ENCODE measurements at places on chromosomes 1 and 21.
A peak's percentile ranks its signal among the peaks of the same experiment; 100 is the strongest.

GRCh38 chr1:239056940-239057339 lies 329.4 kb upstream of the CHRM3 start:
- no peak for DNase-seq

GRCh38 chr1:166908942-166909341 lies 32.9 kb upstream of the TADA1 start:
- peak; percentile 66 for DNase-seq

DNA sequence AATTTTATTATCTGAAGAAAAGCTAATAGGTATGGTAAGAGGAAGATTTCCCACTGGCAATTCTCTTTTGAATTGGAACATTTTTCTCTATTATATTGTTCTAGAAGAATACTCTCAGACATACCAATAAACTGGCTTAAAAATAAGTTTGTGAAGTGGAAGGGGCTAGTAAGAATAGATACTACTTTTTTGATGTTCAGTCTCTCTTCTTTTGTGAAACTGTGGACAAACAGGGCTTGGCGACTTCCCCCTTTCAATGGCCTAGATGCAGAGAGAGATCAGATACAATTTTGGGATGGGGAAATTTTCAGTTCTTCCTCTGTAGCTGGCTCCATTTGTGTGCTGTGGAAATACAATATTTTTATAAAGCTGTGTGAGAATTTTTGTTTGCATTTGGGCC lies 2.5 kb downstream of the PBX1 start:
- DNase-seq = no peak

- DNase-seq = no peak
These were observed 117.6 kb downstream of the PTGER3 start for GRCh38 chr1:70930062-70930461.

- no peak for DNase-seq
These were observed 66.1 kb upstream of the RPL11 start for GRCh38 chr1:23625459-23625858.

DNA sequence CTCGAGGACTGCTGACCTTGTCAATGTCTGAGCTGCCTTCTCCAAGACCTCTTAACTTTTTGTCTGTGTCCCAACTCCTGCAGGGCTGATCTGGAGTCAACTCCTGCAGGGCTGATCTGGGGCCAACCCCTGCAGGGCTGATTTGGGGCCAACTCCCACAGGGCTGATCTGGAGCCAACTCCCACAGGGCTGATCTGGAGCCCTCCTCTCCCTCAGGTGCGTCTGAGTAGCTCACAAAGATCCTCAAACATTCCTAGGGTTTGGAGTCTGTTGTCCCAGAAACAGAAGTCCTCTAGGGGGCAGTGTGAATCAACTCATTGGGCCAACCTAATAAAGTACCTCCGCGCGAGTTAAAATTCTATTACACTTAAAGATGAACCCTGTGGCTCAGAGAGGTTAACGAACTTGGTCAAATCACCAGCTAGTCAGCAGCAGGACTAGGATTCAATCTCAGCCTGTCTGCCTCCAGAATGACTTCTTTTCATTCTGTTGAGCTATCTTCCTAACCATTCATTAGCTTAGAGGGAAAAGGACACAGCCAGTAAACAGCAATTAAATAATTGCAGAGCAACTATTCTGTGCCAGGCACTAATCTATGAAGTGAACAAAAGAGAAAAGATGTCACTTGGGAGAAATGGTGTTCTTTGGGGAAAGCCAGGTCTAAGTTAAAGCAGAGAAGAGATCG lies 17.2 kb upstream of the RLF start:
- DNase-seq = peak; percentile 68

GRCh38 chr1:116097626-116098025 lies 13.6 kb upstream of the MAB21L3 start:
- no peak for DNase-seq

- no peak for DNase-seq
These were observed 16.4 kb downstream of the HTR1D start for GRCh38 chr1:23200883-23201282.

GRCh38 chr1:119822406-119822805 lies 11.1 kb upstream of the REG4 start:
- no peak for DNase-seq

DNA sequence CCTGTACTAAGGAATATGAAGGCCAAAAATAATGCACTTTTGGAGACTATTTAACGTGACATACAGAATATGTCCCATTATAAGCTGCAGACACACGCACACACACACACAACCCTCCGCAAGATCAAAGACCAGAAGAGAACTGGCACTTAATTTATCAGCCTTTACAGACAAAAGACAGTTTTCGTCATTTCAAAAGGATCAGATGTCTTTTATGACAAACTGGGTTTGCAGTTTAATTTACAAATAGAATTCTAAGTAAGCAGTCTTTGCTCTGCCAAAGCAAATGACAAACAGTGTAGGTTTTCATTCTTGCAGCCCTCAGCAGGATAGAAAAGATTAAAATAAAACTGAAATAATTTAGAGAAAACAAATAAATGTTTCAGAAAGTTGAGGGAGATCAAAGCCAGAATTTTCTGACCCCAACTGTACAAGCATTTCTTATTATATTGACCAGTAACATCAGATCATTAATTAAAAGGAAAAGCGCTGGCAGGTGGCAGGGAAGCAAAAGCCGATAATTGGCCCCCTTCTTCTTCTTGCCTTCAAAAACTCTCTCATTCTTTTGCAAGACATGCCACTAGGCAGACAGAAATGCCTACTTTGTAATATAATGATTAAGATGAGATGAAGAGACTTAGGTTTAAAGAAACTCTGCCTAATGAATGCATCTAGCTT lies 169.0 kb downstream of the DENND1B start:
- no peak for DNase-seq

GRCh38 chr1:206921772-206922265 lies at the start of gene FCMR:
FCMR (minus strand) TSS chr1:206921941; CDS start chr1:206921854, 87 bp downstream.
- no peak for DNase-seq
